ENCODE measurements at places on chromosomes 5 and 9.

DNA sequence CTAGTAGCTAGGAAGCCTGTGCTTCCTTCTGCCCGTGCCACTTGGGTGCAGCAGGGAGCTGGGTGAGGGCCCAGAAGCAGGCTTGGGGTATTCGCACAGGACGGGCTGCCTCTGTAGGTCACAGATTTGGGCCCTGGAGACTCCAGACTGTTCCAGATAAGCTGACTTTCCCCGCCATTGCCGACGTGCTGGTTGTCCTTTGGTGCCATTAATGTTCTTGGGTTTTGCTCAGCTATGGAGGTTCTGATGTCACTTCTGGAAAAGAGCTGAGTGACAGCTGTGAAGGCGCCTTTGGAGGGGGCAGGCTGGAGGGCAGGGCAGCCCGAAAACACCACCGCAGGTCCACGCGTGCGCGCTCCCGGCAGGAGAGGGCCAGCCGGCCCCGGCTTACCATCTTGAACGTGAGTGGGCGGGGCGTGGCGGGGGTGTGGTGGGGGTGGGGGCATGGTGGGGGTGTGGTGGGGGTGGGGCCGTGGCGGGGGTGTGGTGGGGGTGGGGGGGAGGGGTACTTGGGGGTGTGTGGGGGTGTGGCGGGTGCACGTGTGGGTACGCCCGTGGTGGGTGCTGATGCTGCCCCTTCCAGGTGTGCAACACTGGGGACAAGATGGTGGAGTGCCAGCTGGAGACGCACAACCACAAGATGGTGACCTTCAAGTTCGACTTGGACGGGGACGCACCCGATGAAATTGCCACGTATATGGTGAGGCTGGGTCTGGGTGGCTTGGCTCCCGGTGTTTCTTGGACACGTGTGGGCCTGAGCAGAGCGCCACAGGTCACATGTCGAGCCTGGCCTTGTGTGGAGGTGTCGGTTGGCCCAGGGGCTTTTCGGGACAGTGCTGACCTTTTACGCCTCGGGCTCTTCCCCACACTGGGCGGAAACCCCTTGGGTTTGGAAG lies 79.6 kb downstream of the WNK2 start:
- no peak for DNase-seq

DNA sequence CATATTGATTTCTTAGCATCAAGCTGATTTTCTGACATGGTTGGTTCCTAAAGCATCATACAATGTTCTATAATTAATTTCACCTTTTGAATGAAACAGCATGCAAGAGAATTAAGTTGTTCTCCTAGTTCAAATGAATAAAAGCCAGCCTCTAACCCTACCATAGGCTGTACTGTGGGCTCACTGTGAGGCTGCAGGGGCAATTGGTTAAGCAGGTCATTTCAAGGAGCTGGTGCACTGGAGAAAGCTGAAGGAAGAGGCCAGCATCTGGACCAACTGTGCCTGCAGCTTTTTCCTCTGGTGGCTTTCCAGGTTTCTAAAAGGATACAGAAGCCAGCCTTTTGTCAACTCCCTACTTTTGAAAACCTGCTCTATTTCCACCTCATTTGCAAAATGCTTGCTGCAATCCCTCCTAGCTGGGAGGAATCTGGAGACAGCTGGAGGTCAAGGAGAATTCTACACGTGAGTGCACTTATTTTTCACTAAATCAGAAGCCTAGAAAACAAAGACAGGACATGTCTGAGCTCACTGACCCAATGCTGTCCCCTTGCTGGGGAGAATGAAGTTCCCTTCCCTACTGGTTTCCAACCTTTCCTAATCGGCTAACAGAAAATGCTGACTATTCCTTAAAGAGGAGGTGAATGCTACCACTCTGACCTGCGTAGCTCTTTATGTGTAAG lies 158.9 kb downstream of the APBA1 start:
- DNase-seq, result no peak

DNA sequence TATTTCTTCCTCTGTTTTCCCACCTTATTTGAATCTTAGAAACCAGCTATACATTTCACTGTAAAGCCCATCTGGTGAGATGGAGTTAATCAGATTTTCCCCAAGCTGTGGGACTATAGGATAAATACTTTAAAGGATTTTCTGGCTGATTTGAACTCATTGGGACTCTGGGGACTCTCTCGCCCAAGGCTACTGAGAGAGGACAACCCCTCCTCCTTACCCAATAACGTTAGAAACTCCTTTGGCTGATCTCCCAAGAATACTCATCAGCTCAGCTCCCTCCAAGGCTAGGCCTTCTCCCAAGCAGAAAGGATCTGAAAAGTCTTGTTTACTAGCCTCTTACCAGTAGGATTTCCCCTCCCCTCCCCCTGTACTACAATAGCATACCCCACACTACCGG lies 1.5 kb upstream of the GLRA1 start:
- DNase-seq, result no peak

GRCh38 chr9:551986-552929 lies 289.2 kb upstream of the DMRT1 start:
- no peak for DNase-seq

GRCh38 chr9:36867241-36867640 lies 166.8 kb downstream of the PAX5 start:
- no peak for DNase-seq

- no peak for DNase-seq
These were observed 143.9 kb upstream of the SLC1A3 start for GRCh38 chr5:36462295-36463021.

- no peak for DNase-seq
These were observed 40.9 kb downstream of the PHF2 start for GRCh38 chr9:93617273-93617672.

GRCh38 chr5:9710069-9710468 lies 79.9 kb upstream of the TAS2R1 start:
- DNase-seq, result no peak

DNA sequence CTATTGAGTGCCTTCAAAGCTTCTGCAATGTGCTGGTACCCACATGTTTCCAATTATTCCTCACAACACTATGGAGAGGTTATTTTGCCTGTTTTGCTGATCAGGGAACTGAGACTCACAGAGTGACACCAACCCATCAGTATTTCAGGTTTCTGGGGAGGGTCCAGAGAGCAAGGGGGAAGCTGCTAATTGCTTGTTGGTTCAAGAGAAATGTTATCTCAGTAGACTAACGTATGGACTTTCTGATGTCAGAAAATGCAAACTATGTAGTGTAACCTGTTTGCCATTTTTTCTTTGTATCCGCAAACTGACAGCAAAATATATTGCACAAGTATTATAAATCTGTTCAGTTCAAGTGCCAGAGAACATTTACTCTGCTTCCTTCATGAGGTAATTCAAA lies 108.3 kb upstream of the MSX2 start:
- no peak for DNase-seq

DNA sequence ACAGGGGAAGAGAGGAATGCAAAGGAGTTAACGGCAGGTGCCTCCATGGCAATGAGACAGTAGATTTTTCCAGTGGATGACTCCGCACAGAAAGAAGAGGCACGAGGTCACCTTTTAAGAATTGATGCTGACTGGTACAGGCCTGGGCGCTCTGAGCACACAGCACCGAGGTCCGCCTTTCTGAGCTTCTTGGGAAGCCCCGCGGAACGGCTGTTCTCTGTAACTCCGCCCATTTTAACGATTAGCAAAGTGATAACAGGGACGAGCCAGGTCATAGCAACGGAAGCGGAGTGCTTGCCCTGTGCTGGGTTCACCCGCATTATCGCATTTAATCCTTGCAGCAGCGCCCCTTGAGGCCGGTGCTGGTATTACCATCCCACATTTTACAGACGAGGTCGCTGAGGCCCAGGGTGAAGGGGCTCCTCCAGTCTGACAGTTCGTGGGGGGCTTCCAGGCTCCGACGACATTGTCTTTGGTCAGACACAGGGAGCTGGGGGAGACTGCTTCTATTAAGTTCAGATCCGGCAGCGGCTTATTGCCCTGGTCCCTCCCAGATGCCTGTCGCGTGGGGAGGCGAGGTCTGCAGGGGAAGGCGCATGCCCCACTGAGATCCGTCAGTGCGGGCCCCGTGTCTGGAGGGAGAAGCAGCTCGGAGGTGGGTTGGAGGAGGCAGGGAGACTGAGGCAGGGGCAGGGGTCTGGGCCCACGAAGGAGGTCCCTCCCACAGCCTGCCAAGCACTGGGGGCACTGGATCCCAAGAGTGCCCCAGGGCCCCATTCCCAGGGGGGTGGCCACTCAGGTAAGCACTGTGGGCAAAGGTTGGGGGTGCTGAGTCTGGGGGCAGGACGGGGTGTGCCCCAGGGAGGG lies 22.3 kb upstream of the HMCN2 start:
- peak; percentile 60 for DNase-seq

- DNase-seq, result no peak
These were observed 19.0 kb downstream of the C9orf152 start for GRCh38 chr9:110188991-110189390.

GRCh38 chr5:113123618-113124017 lies 147.0 kb downstream of the DCP2 start:
- no peak for DNase-seq

DNA sequence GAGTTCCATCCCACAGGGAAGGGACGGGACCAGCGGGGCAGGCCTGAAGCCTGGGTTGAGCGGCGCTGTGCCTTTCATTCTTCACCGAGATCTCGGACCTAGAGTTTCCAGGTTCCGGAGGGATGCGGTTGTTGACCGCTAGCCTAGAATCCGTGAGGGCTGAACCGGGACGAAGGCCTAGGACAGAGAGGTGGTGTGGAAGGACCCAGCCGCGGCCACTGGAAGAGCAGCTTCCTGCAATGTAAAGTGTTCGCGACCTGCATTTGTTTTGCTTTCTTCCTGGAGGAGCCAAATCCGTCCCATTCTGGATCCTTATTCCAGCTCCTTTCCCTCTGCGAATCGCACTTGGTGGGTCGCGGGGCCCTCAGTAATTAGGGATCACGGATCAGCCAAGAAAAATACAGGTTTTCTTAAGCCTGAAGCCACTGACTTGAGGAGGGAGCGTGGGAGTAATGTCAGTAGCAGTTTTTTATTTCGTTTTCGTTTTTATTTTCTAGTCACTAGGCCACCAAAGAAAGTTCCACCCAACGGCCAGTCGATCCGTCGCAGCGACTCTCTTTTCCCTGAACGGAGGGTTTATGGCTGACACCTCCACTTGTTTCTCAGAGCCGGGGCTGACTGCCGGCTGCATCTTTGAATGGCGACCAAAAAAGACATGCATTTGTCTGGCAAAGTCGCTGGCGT lies 48.6 kb downstream of the ANXA2R start:
- DNase-seq, result no peak

Data from stimulated activated CD8-positive, alpha-beta memory T cell treated with anti-CD3 and anti-CD28 coated beads, Interleukin-7, amount 100 ng/mL, for 4 hours (primary cell).